ENCODE measurements at places on chromosomes 11 and 22.

DNA sequence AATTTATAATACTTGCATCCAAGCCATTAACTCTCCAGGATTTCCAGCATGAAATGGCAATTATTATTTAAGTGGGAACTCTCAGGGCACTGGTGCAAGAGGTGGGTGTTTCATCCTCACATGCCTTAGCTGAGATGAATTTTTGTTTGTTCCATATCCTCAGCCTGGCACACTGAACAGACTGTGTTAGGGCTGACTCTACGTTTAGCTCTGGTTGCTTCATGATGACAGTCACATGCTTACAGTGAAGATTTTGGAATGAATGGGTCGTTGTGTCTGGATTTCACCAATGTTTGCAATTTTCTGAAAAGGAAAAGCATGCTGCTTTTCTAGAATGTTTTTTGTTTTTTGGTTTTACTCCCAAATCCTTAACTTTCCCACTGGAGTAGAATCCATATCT lies 246.6 kb downstream of the INSC start:
- no peak for DNase-seq

- no peak for DNase-seq
Observed at GRCh38 chr11:114073007-114073827, 13.7 kb downstream of the ZBTB16 start.

GRCh38 chr11:79325851-79326250 lies 115.0 kb downstream of the TENM4 start:
- DNase-seq = no peak

GRCh38 chr11:76560219-76560618 lies 110.3 kb downstream of the LRRC32 start:
- DNase-seq = no peak

- DNase-seq = no peak
Observed at GRCh38 chr22:17985606-17986005, 38.8 kb downstream of the MICAL3 start.

DNA sequence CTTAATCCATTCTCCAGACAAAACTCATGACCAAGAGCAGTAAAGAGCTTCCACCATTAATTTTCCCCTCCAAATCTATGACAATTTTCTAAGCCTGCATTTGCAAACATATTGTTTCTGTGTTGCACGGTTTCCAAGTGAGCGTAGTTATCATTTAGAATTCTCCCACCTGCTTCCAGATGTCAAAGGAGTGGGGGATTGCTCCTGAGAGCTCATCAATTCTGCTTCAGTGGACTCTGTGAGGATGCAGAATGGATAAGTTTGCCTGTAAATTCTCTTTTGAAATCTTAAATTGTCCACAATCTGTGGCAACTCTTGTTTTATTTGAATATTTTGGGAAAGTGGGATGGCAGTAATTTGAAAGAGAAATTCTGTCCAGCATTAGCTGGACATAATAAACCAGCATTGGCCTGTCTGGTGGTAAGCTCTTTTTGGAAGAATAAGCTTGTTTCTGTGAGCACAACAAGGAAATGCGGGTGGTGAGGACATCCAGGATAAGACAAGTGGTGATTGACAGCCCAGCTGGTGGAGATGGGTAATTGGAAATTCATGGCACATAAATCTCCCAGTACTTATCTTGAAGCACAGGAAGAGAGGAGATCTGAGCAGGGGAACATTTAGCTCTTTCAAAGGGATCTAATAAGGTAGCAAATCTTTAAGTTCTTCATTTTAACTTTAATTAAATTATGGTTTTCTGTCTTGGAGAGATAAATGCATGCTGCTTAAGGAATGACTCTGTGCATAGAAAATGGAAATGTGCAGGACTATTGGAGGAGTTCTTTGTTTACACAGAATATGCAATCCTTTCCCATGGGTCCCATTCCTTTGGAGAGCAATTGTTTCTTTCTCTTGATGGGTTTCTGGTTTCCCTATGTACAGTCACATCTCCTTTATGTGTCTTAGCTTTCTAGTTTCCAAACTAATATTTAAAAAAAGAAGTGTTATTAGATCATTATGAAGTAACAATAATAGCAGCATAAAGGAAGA lies 73.2 kb downstream of the FAT3 start:
- DNase-seq = no peak

- no peak for DNase-seq
Observed at GRCh38 chr22:19232623-19233022, 54.1 kb upstream of the SLC25A1 start.

All from activated CD8-positive, alpha-beta memory T cell treated with anti-CD3 and anti-CD28 coated beads for 48 hours (primary cell).